ENCODE measurements at places on chromosomes 5 and 9.

DNA sequence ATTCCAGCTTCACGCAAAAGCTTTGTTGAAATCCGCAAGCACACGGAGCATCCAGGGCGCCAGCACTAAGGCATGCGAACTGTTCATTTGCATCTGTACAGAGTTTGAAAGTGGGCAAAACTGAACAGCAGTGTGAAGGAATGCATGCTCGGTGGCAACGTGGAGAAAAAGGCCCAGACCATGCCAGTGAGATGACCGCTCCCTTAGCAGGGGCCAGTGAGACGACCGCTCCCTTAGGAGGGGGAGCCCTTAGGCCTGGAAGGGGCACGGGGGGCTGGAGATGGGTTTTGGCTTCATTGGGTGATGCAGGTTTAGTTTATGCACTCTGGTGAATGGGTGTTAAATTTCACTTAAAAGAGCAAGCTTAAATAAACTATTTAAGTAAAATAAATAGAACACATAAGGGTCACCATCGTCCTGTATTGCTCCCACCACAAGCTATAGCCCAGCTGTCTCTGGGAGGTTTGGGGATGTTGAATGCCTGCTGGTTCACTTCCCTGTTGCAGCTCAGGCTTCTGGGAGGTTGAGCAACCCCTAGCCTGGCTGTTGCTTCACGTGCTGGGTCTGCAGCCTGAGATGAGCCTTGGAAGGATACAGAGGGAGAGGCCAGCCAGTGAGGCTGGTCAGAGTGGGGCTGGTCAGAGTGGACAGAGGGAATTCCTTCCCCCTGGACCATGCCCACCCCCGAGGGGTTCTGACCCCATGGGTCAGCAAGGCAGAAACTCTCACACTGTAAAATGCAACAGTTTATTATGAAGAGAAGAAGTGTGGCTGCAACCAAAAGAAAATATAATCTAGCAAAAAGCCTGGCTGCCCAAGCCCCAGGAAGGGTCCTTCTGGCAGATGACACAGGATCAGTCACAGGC, 4.6 kb upstream of the FCN1 start:
- DNase-seq, result peak; percentile 87

DNA sequence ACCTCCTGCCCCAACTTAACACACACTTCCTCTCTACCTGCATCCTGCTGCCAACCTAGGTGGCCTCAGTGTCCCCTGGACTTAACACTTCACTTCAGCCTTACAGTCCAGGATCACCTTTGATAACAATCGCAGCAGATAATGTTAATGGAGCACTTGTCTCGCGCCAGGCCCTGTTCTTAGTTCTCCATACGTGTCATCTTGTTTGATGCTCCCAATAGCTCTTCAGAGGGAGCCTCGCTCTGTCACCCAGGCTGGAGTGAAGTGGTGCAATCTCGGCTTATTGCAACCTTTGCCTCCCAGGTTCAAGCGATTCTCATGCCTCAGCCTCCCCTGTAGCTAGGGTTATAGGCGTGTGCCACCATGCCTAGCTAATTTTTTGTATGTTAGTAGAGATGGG, 62.7 kb upstream of the SHB start:
- DNase-seq, result no peak

DNA sequence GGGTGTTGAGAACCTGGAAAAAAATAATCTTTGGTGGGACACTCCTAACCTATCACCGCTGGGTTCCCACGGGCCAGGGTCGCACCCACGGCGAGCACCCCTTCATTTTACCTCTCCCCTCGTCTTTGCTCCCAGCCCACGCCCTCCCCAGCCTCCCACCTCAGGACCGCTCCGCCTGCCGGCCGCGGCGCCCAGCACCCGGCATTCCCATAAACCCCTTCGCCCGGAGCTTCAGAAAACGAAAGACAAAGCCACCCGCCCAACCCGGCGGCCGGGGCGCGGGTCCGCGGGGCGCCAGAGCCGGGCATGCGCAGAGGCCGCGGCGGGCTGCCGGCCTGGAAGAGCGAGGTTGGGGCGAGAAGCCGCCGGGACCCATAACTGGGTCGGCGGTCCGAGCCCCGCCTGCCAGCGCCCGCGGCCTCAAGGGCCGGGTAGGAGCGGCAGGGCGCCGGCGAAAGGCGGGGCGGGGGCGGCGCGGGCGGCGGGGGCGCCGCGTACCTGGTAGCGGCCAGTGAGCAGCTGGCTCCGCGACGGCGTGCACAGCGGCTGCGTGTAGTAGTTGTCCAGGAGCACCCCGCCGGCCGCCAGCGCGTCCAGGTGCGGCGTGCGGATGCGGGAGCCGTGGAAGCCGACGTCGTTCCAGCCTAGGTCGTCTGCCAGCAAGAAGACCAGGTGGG, 533 bp downstream of the ARSB start:
- peak; percentile 90 for DNase-seq

- DNase-seq, result no peak
Measured at GRCh38 chr5:168307022-168307421, 15.6 kb downstream of the WWC1 start.

DNA sequence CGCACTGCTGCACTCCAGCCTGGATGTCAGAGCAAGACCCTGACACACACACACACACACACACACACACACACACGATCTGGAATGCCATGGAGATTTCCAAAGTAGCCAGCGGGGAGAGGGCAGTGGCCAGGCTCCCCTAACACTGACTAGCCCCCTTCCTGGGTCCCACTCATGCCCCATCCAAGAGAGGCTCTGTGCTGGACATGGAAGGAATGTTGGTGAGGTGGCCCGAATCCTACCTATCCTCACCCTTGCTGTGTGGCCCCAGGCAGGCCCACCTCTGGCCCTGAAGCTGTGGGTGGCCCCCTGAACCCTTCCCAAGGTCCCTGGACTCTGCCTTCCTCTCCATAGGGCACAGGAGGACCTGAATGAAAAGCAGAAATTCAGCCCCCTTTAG, 7.3 kb downstream of the BRD3 start:
- no peak for DNase-seq

GRCh38 chr5:82820188-82820587, 257.0 kb downstream of the TMEM167A start:
- no peak for DNase-seq

DNA sequence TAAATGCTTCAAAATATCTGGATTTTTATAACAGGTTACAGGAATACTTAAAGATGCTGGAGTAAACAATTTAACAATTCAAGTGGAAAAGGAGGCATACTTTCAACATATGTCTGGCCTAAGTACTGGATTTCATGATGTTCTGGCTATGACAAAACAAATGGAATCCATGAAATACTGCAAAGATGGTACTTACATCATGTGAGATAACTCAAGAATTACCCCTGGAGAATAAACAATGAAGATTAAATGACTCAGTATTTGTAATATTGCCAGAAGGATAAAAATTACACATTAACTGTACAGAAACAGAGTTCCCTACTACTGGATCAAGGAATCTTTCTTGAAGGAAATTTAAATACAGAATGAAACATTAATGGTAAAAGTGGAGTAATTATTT, 35.6 kb downstream of the SLC30A5 start:
- DNase-seq, result no peak

GRCh38 chr5:89930591-89931392, 478.8 kb downstream of the CETN3 start:
- peak; percentile 1 for DNase-seq

DNA sequence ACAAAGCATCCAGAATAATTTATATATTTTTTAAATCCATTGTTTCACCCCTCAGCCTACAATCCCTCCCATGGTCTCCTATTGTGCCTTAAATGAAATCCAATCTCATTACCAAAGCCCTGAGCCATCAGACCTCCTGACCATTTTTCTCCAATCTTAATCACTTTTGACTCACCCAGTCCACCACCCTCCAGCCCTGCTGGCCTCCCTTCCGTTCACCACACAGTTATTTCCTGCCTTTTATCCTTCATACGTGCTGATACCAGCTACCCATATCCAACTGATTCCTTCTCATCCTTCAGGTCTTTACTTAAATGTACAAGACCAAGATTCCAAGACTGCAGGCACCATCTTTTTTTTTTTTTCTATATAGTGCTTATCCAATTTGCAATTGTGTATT, 1026.7 kb upstream of the DMAC1 start:
- no peak for DNase-seq

DNA sequence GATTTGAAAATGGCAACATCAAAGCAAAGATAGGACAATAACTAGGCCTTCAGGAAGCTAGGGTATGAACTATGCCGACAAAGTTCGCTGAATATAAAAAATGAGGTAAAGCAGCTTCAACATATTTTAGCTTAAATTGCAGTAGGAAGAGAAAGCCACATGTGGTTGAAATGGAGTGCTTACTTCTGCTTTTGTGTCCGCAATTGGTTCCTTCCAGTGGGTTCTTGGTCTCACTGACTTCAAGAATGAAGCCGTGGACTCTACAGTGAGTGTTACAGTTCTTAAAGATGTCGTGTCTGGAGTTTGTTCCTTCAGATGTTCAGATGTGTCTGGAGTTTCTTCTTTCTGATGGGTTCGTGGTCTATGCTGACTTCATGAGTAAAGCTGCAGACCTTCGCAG, 95.2 kb downstream of the APTX start:
- DNase-seq, result peak; percentile 70

DNA sequence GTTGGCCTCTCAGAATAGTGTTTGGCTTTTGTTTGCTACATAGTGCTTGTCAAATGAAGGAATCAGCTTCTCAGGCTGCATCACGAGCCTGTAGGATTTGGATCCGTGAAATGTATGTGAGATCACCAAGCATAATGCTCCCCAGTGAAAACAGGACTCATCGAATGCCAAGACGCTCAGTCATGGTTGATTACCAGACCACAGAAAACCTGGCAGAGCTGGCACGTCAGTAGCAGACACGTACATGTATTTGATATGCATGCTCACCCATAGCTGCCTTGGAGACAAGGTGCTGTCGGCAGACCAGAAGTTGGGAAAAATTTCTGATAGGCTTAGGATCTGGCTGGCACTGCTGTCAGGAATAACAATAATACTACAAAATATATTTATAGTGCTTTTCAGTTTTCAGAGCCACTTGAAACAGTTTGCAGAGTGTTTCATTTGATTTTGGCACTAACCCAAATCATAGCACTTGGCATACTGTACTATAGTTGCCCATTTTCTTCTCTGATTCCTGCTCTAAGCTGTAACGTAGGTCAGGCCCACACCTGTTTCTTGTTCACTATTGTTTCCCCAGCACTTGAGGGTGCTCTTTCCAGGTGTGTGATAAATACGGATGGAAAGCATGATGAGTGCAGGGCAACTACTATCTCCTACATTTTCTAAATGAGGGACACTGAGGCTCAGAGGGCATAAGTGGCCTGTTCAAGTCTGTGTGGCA, 226.1 kb downstream of the NR3C1 start:
- DNase-seq, result no peak

DNA sequence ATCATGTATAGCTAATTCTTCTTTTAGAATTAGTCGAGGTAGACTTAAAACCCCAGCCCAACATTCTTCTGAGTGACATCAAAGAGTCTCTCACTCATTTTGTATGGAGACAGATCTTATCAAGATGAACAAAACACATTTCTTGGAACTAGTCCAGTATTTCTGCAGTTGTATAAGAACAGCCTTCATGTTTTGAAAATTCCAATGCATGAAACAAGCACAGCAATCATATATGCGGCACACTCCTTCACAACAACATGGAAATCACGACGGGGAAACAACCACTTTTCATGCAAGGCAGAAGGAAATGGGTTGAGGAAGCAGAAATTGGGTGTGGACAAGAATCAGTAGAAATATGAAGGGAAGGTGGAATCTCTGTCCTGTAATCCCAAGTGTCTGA, 113.8 kb downstream of the PLK2 start:
- DNase-seq, result no peak

DNA sequence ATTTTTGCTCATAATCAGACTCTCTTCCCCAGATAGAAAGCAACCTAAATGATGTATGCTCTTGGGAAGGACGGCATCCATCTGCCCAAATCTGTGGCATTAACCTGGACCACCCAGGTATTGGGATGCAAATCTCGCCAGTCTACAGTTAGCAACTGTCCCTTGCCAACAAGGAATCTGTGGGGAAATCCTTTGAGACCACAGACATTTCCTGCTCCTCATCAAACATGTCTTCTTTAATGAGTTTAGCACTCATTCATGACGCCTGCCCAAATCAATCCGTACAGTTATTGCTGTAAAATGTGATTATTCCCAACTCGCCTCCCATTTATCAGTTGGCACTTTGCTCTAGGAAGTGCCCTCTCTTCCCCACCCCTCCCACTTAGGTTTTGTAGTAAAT, 7.8 kb downstream of the ROR2 start:
- no peak for DNase-seq

GRCh38 chr5:138230981-138231589, 18.0 kb upstream of the CDC23 start:
- peak; percentile 22 for DNase-seq

DNA sequence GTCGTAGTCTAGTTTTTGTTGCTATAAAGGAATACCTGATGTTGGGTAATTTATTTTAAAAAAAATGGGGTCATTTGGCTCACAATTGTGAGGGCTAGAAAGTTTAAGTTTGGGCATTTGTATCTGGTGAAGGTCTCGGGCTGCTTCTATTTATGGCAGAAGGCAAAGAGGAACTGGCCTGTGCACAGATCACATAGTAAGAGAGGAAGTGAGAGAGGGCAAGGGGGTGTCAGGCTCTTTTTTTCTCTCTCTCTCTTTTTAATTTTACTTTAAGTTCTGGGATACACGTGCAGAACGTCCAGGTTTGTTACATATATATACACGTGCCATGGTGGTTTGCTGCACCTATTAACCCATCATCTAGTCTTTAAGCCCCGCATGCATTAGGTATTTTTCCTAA, 453.3 kb downstream of the DIRAS2 start:
- DNase-seq, result peak; percentile 62

GRCh38 chr9:78103971-78104433, 72.4 kb upstream of the GNAQ start:
- DNase-seq, result peak; percentile 85

DNA sequence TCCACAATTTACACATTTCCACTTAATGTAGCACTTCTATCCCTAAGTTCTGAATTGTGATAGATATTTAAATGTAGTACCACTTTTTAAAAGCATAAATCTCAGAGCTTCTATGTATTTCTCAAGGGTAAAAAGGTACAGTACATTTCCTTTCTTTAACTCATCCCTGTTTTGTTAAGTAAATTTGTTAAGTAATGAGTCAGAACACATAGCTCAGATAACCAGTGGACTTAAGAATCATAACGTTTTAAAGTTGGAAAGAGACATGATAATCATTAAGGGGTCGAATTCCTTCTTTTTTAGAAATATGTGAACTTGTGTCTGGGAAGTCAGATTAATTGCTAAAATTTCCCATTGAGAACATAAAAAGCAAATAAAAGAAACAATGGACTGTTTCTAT, 810.2 kb upstream of the NUDT12 start:
- DNase-seq, result no peak

DNA sequence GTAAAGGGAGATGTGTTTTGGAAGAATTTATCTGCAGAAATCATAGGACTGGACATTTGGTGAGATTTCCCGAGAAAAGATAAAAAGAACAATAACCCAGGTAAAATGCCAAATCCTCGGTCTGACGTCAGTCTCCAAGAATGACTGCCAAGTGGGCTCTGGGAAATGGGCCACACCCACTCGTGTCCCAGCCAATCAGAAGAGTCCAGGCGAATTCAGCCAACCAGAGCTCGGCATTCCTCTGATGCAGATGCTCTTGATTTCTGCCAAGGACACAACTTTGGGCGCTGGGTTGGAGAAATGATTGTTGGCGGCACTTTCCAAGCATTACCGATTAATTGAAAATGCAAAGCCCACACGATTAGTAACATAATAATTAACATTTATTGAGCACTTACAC, 73.3 kb downstream of the FGF18 start:
- no peak for DNase-seq
